ENCODE measurements at places on chromosomes 6 and 20.
A peak's percentile ranks its signal among the peaks of the same experiment; 100 is the strongest.

DNA sequence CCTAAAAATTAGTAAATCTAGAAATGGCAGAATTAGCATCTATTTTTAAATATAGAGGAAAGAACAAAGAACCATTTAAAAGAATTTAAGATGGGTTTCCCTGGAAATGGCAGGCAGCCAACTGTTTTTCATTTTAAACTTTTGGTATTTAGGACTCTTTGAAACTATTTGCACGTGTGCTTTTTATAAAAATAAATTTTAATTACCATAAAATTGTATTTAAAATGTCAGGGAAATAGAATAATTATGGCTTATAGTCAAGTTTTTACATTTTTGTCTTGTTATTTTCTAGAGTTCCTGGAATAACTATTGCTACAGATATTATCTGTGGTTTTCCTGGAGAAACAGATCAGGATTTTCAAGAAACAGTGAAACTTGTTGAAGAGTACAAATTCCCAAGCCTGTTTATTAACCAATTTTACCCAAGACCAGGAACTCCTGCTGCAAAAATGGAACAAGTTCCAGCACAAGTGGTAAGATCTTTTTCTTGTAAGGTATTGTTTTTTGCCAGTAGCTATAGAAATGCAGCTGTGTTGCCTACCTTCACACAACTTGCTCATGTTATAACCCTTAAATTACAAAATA is 528.7 kb upstream of the SOX4 start:
- no peak for DNase-seq

- DNase-seq, result no peak
Observed at GRCh38 chr6:167742719-167743303, 83.9 kb upstream of the AFDN start.

- no peak for DNase-seq
Observed at GRCh38 chr20:62212299-62212698, 7.8 kb downstream of the HRH3 start.

GRCh38 chr20:4158466-4159050 is 143.2 kb upstream of the RNF24 start:
- DNase-seq, result no peak

- no peak for DNase-seq
Observed at GRCh38 chr20:11936157-11936556, 18.5 kb downstream of the BTBD3 start.

GRCh38 chr6:34645627-34646026 is 50.9 kb downstream of the ILRUN start:
- DNase-seq, result no peak

DNA sequence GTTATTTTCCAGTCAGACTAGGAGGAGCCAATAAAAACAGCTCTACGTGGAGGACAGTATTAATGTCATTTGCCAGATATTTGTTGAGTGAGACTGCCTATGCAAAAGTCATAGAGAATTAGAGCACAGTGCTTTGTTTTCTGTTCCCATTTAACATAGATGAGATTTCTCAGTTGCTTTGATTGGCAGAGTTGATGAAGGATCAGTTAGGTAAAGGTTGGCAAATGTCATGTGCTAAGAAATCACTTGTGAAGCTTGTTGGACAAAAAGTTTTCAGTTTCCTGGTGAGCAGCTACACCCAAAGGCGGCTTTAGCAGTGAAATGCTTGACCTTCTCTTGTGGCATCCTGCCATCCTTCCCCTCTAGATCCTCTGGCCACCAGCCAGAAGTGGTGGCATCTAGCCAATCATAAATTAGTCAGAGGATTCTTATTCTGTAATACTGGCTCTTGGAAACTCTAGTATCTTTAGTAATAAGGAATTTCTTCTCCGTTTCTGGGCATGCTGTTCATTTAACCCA is 37.0 kb downstream of the BCKDHB start:
- DNase-seq, result no peak

DNA sequence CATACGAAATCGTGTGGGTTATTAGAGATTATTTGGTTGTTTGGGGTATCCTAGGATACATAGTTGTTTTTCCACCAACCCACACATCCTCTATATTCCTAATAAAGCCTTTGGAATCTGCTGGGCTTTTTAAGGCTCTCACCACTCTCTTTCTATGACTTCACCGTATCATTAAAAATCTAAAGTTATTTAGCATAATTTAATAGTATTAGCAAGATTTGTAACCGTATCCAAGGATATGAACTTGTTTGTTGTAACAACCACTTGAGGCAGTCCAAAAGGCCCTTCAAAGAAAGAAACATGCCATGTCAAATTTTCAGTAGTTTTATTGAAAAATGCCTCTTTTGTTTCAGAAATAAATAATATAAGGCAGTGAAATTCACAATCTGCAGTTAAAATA is 121.8 kb downstream of the COL12A1 start:
- DNase-seq, result no peak

DNA sequence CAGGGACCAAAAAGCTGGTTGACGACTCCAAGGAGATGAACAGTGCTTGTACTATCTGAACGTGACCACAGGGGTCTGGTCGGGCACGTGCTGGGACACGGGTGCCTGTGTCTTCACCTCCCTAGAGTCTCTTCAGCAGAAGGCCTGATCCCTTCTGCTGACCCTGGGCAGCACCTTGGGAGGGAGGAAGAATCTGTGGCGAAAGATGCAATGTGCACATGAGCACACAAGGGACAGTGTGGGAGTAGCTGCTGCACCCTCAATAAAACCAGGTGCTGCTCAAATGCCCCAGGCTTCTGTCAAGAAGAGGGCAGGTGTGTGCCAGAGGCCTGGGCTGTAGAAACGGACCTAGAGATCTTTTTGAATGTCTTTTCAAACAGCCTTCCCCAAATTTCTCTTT is 130.6 kb upstream of the THBS2 start:
- DNase-seq, result no peak

DNA sequence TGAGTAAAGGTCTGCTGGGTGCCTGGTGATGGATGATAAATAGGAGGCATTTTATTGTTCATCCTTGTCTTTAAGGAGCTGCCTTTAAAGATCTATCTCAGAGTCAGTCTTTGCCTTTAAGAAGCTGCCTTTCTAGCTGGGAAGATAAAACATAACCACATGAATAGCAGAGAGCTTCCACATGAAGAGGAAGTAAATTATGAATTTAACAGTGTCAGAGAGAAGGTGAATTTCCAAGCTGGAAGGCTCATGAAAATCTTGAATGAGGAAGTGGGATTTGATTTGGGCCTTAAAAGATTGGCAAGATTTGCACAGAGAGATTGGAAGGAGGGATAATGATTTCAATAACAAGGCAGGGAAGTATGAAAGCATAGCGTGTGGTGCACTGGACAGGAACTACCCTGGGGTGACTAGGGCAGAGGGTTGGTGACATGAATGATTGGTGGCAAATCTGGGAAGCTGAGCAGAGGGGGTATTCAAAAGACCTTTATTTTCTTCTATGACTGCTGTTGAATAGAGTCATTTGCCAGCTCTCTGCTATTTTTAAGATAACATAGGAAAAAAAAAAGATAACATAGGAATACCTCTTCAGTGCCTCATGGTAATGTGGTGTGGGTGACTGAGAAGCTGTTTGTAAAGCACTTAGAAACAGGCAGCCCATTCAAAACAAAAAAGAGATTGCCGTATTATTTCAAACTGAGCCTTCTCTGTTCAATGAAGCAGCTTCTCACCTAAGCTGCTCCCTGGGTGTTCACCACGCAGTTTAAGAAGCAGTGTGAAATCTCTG is 591.6 kb downstream of the PKHD1 start:
- DNase-seq, result no peak

GRCh38 chr6:166745801-166746668 is 119.0 kb upstream of the RPS6KA2 start:
- no peak for DNase-seq

DNA sequence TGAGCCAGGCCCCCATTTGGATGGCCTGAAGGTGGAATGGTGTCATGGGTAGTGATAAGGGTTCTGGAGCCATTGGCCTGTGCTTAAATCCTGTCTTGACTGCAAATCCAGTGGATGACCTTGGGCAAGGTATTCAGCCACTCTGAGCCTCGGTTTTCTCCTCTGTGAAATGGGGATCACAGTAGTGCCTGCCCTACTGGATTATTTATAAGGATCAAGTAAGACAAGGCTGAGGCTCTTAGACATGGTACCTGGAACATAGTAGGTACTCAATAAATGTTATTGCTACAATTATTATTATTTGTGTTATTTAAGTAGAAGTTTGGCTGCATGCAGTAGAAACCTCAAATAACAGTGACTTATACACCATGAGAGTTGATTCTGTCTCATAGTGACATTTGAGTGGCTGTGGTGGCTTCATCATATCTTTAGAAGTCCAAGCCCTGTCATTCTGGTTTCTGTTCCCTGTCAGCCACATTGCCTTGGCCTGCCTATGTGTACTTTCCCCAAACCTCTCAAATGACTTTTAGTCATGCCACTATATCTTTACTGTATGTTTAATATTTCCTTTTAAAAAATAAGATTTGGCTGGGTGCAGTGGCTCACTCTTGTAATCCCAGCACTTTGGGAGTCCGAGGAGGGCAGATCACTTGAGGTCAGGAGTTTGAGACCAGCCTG is 37.6 kb upstream of the CHMP4B start:
- DNase-seq, result no peak

DNA sequence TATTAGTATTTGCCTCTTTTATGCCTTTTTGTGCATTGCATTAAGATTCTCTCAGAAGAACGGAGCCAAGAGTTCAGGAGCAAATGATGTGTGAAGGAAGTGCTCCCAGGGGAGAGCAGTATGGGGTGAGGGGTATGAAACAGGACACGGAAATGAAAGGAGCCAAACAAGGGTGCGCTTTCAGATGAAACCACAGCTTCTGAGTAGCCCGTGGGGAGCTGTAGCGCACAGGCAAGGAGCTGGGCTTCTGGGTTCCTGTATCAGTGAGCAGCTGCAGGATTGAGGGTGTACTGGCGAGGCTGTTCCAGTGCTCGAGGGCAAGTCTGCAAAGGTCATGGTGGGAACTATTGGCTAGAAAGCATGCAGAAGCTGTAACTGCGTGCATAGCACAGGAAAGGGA is 25.4 kb downstream of the ANKEF1 start:
- DNase-seq, result no peak

DNA sequence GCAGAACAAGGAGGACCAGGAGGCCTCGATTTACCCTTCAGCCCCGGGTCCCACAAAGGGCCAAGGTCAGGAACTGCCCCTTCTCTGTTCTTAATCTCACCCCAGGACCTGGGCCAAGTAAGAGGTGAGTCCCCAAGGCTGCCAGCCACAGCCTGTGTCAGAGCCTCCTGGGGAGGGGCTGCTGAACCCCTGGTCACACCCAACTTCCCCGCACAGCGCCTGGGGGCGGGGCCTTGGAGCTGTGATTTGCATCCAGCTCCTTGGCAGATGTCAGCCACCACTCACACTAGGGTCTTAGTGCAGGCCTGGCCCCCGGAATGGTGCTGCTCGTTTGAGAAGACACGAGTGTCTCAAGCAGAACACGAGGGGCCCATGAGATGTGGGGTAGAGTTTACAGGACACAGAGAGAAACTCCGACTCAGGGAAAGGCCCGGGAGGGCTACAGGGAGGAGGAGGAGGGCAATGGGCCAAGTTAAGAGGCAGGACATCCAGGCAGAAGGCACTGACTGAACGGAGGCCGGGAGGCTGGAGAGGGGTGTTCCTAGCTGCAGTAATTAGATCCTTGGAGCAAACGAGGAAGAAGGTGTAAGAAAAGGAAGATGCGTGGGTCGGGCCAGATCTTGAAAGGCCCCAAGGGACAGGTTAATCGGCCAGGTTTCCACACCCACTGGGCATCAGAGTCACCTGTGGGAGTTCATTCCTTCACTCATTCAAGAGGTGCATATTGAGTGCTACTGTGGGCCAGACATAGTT is 26.9 kb downstream of the ZBP1 start:
- DNase-seq, result no peak

DNA sequence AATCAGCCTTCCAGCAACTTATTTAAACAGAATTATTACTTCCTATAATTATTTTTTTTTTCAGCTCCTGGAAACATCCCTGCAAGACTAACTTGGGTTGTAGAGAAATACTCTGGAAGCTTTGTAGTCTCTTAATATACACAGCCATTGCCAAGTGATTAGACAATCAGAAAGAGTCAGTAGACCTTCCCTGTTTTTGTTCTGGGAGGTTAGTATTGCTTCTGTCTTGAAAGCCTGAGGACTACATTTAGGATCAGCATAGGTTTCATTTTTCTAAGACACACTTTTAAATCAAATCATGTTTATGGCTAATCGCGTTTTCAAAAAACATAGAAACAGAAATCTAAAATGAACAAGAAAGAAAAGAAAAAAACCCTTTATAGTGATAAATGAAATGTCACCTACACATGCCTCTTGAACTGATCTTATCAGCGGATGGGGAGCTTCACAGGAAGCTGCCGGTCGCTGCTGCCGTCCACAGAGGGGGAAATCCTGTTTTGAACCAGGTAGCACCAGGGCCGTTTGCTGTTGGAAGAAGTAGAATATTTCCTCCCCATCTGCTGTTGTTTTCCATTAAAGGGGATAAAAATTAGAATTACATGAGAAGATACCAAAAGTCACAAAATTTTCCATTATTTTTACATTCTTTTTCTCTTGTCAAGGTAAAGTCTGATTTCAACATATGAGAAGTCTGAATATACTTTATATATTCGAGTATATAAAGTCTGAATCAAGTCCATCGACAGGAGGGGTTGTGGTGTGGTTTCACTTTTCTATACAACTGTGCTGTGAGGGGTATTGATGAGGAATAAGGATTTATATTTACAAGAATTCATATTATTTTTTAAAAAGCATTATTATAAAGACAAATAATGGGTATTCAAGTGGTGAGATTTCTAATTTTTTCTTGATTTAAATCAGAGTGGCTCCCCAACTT is 94.6 kb downstream of the ARMC2 start:
- peak; percentile 67 for DNase-seq

GRCh38 chr6:43842231-43842794 is 72.3 kb downstream of the VEGFA start:
- DNase-seq, result no peak

GRCh38 chr6:43173591-43174262 is 2.7 kb downstream of the SRF start:
- no peak for DNase-seq

GRCh38 chr6:122454673-122455072 is 16.9 kb downstream of the SERINC1 start:
- DNase-seq, result no peak

DNA sequence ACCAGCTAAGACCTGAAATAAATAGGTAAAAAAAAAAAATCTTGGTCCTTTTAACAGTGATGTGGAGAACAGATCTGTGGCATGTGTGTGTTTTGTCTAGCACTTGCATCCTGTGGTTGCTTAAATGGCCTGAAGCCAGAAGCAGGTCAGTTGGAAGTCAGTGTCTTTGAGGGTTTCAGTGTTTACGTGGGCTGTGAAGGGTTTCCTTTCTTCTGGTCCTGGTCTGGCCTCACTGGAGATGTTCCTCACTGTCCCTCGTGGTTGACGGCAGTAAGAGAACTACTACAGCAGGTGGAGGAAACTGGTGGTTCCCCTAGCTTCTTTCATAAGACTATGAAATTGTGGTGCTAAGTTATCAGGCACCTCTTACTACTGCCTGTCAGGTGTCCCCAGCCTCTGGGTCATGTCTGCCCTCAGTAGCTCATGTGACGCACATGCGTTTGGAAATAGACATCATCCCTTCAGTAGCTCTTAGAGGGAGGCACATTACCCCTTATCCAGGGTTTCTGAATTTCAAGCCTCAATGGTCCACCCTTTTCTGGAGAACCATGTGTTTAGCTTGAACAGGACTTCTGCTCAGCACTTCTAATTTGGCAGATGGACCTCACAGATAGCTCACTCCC is 59.4 kb upstream of the SCP2D1 start:
- no peak for DNase-seq

GRCh38 chr6:5379647-5380242 is 118.4 kb downstream of the FARS2 start:
- DNase-seq, result no peak

All from activated CD8-positive, alpha-beta memory T cell treated with anti-CD3 and anti-CD28 coated beads, Interleukin-2, amount 50 U/mL, for 48 hours (primary cell).